Regular cardiac myocyte (primary cell): ENCODE measurements at places on chromosomes 4 and X. TPM values are rescaled to one million over a fixed set of nuclear protein-coding genes. Genes with fewer than 3 reads are reported as not detected.

The ZDHHC15 gene
- 0.19 and 0.56 TPM in 2 replicates for total RNA-seq

The F11 gene
- total RNA-seq = not detected in 2 replicates

The GPRASP3 gene
- total RNA-seq = 5.0 and 5.9 TPM in 2 replicates

The MAGEA10 gene
- not detected in 2 replicates for total RNA-seq

The CCNA2 gene
- 9.6 and 97.6 TPM in 2 replicates for total RNA-seq

The RASSF6 gene
- under 0.01 TPM in 1 of 2 replicates, not detected in the other for total RNA-seq

The AKAP17A gene
- total RNA-seq = 27.1 and 30.7 TPM in 2 replicates

The TLR10 gene
- under 0.01 TPM in 1 of 2 replicates, not detected in the other for total RNA-seq

The SMIM31 gene
- not detected in 2 replicates for total RNA-seq

The ZNF630 gene
- 1.2 and 3.4 TPM in 2 replicates for total RNA-seq

The MTMR1 gene
- 17.5 and 28.0 TPM in 2 replicates for total RNA-seq

The PPM1K gene
- total RNA-seq = 17.3 and 27.1 TPM in 2 replicates

The HERC5 gene
- total RNA-seq = 0.77 and 5.1 TPM in 2 replicates

The NAP1L3 gene
- total RNA-seq = 6.5 and 7.9 TPM in 2 replicates

The PAGE1 gene
- not detected in 2 replicates for total RNA-seq
